IMR-90 (cell line): ENCODE measurements at places on chromosomes 11 and 22. TPM values are rescaled to one million over a fixed set of nuclear protein-coding genes. Genes with fewer than 3 reads are reported as not detected.

Gene MMP1
- total RNA-seq: 245 and 246 TPM in 2 replicates

Gene SAA2
- total RNA-seq: not detected in 2 replicates

Gene TEX54
- not detected in 2 replicates for total RNA-seq

Gene NUDT8
- total RNA-seq: 0.83 and 1.4 TPM in 2 replicates

Gene CASP4
- 89.4 and 91.9 TPM in 2 replicates for total RNA-seq

Gene HEPN1
- total RNA-seq: not detected in 2 replicates

Gene LRRC55
- total RNA-seq: not detected in 2 replicates

Gene HEPHL1
- under 0.01 TPM in 1 of 2 replicates, not detected in the other for total RNA-seq

Gene SPI1
- not detected in 2 replicates for total RNA-seq

Gene TECTA
- 0.18 and 0.28 TPM in 2 replicates for total RNA-seq

Gene NXPE4
- not detected in 2 replicates for total RNA-seq

Gene TMEM151A
- not detected in 2 replicates for total RNA-seq

Gene MSANTD2
- total RNA-seq: 5.0 and 6.4 TPM in 2 replicates

Gene SCN2B
- under 0.01 TPM in 2 replicates for total RNA-seq

Gene NXPE1
- total RNA-seq: not detected in 2 replicates

Gene WT1
- not detected in 2 replicates for total RNA-seq

Gene CCDC116
- under 0.01 TPM in 1 of 2 replicates, not detected in the other for total RNA-seq
